Natural killer cell treated with Interleukin-12 subunit alpha and Interleukin-12 subunit beta and Interleukin-15 and Interleukin-18, amount 100 ng/mL, for 72 hours (primary cell): ENCODE measurements at places on chromosomes 2 and 18.
A peak's percentile ranks its signal among the peaks of the same experiment; 100 is the strongest.

GRCh38 chr2:156321243-156321904 lies 11.1 kb downstream of the NR4A2 start:
- no peak for DNase-seq

- no peak for DNase-seq
Observed at GRCh38 chr2:26632624-26633185, 8.5 kb downstream of the CIB4 start.

GRCh38 chr2:199456383-199457146 lies 1.2 kb downstream of the SATB2 start:
- no peak for DNase-seq

DNA sequence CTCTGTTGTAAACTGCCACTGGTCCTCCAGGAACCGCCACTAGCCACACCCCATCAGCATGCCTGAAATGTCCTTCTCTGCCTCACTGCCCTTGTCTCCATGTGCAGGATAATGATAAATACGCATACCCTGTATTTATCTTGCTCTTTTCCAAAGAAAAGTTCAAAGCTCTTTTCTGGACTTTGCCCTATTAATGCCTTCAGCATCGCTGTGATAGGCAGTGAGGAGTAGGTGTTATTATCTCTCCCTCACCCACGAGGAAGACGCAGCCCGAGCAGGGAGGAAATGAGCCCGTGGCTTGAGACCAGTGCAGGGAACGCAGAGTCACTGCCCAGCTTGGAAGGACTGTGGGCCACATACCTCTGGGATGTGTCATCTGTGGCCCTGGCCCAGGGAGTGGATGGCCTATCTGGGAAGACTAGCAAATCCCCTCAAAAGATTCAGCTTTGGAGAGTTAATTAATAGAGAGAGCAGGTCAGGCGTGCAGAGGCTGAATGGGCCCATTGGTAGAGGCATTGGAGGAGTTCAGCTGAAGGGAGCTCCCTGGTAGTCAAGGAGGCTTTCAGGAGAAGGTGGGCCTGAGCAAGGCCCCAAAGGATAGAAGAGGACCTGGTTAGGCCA lies 39.5 kb upstream of the MCFD2 start:
- no peak for DNase-seq

DNA sequence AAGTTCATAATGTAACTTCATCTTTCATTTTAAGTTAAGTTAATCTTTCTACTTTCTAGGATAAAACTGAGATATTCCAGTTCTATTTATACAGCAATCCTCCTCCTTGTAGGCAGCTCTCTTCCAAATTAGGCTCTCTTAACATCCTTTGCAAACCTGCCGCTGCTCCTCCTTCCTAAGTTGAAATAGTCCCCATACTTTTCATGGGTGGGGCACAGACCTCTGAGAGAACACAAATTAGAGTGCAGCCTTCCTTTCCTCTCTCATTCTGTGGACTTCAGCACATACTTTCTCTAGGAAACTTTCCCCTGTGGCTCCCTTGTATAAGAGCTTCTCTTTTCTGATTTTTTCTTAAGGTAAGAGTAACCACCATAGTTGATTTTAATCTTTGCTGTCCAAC lies 28.3 kb downstream of the TWSG1 start:
- DNase-seq = no peak

- peak; percentile 64 for DNase-seq
Observed at GRCh38 chr2:207503234-207503633, 26.5 kb upstream of the CREB1 start.

GRCh38 chr2:128172191-128172590 lies 81.2 kb downstream of the UGGT1 start:
- DNase-seq = no peak

DNA sequence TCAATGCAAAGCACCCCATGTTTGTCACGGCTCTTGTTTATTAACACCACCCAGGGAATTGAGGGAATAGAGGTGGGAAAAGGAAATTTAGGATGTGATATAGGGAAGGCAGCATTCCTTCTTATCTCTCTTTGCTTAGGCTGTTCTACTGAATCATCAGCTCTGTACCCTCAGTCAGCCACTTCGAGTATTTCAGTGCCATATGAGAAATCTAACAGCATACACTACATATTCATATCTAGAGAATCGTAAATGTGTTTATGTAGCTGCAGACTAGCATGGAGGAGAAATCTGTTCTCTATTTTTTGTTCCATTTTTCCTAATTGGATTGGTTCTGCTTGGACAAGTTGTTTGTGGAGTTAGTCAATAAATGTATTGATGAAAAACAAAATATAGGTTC lies 187.8 kb downstream of the CTNNA2 start:
- no peak for DNase-seq

DNA sequence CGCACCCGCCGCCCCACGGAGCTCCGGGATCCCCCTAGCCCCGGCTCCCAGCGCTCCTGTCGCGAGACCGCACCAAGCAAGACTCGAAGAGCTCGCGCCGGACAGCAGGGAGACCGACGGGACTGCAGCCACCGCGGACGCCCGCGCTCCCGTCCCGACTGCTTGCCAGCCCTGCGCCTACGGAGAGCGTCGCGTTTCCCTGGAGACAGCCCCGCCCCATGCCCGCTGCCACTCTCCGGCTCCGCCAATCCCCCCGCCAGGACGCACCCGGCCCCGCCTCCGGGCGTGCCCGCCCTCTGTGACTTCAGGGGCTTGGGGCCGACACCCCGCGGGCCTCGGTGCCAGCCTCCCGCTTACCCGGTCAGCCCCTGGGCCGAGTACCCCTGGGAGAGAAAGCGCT lies at the start of gene ANKMY1:
TSS of gene ANKMY1 (minus strand) at position 181 of the 400 bp plus-strand sequence. CDS start 653 bp downstream, outside the sequence.
- peak; percentile 83 for DNase-seq

DNA sequence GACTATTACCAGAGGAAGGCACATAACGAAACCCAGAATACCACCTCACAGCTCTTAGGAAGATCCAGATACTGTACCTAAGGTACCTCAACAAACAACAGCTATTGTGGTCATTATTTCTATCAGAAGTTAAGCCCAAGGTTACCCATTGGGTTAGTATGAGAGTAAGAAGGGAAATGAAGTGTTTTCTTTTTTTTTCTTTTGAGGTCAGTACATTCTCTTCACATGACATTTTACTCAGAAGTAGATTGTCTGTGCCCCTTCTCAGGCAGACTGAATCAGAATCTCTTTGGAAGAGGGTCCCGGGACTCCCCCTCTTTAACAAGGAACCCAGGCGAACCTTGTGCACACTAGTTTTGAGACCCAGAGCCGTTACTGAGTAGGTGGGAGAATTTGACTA lies 233.7 kb upstream of the CXCR4 start:
- no peak for DNase-seq

GRCh38 chr2:60460577-60461420 lies 92.7 kb downstream of the BCL11A start:
- DNase-seq = no peak

- no peak for DNase-seq
Observed at GRCh38 chr2:143632751-143633374, 503.6 kb downstream of the ARHGAP15 start.

DNA sequence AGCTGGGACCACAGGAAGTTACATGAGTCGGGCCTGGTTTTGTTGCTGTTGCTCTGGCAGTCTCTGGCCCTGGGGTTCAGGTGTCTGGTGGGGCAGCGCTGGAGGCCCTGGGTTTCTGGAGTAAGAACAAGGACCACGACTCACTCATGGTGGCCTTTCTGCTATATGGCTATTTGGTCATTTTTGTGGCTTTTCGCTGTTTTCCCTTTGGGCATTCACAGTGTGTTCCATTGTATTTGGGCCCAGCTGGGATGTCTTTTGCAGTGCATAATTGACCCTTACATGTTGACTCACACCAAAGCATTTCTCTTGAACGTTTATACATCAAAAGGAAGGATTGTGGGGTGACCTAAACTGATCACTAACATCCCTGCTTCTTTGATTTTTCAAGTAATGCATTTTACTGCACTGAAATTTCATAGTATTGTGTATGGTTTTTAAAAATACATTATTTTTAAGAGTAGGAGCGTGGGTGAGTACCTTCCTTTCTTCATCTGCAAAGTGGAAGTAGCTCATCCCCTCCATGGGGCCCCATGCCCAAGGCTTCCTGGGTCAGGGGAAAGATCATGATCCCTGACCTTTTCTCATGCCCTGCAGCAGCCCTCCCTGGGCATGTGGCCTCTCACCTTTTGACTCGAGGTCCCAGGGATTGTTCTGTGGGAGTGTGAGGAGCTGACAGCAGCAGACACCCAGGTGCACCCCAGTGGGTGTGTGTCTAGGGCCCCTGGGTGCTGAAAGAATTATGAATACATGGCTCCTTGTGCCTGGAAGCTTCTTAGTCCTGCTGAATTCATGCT lies 225.5 kb downstream of the AGAP1 start:
- DNase-seq = peak; percentile 37
